ENCODE measurements at places on chromosomes 1 and 21.

- DNase-seq = no peak
Measured at GRCh38 chr21:45513003-45513717, 29.1 kb downstream of the SLC19A1 start.

GRCh38 chr1:147719029-147719698 is 41.2 kb downstream of the GJA5 start:
- no peak for DNase-seq

GRCh38 chr1:62908168-62908695 is 124.3 kb downstream of the ATG4C start:
- no peak for DNase-seq

GRCh38 chr1:8382051-8382505 is 64.2 kb downstream of the SLC45A1 start:
- DNase-seq = no peak

All from right renal pelvis (tissue), 4 donors.